Inflammatory macrophage (primary cell): ENCODE measurements at places on chromosomes 2 and 18.

- DNase-seq = no peak
Measured at GRCh38 chr18:31049189-31049588, 6.6 kb upstream of the DSC3 start.

DNA sequence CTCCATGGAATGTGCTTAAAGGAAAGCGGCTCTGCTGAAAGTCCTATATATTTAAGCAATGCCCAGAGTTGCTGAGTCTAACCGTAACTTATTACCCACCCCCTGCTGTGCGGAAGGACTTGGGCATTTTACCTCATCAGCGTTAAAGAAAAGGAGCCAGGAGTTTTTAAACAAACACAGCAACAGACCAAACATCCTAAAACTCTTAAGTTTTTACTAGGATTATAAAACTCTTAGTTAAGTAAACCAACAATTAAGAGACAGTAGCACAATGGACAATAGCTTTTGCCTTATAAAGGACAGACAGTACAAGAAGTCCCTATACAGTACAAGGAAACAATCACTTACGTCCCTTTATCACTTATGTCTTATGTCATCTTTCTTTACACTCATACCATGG lies 90.2 kb downstream of the ZNF521 start:
- DNase-seq = no peak

DNA sequence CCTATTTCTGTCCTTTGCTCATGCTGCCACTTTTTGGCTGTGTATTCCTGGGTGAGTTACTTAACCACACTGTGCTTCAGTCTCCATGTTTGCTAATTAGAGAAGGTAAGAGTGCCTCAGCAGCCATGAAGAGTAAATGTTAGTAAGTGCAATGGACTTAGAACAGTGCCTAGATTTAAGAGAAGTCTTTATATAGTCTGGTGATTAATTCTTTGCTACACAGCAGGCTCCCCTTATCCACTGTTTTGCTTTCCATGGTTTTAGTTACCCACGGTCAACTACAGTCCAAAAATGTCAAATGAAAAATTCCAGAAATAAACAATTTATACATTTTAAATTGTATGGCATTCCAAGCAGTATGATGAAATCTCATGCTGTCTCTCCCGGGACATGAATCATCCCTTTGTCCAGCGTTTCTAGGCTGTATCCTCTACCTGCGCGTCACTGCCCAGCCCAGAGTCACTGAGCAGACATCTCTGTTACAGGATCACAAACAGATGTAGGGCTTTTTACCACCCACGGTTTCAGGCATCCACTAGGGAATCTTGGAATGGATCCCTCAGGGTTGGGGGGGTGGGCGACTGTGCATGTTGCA lies 91.0 kb downstream of the CTIF start:
- no peak for DNase-seq

DNA sequence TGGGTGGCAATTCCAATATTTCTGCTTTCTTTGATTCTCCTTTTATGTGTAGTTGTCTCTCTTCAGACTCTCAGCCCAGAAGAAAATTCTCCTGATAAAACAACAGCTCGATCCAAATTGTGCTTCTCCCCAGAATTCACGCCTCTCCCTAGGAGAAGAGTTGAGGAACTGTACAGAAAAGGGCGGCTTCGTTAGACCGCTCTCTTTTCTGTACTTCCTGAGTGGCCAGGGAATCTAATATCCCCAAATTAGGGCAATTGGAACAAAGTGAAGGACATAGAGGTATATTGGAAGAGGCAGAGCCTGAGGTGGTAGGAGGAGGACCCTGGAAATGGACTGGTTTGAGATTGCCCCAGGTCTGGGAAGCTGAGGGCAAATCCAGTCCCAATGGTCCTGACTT lies 5.6 kb downstream of the ADCYAP1 start:
- no peak for DNase-seq

DNA sequence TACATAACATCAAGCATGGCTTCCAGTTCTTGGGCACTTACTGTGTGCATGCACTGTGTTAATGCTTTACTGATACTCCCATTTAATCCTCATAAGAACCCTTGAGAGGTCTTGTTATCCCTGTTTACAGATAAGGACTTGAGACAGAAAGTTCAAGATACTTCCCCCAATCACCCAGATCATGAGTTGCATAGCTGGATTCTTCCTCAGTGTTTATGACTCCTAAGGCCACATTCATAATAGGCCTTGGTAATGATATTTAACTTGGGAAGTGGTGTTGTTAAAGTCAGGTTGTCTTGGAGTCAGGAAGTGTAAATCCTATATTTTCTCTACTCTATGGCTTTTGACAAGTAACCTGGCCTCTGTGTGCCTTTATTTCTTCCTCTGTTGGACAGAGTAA lies 22.7 kb downstream of the NOSTRIN start:
- no peak for DNase-seq

GRCh38 chr2:45119855-45120254 lies 110.6 kb upstream of the SIX2 start:
- no peak for DNase-seq

DNA sequence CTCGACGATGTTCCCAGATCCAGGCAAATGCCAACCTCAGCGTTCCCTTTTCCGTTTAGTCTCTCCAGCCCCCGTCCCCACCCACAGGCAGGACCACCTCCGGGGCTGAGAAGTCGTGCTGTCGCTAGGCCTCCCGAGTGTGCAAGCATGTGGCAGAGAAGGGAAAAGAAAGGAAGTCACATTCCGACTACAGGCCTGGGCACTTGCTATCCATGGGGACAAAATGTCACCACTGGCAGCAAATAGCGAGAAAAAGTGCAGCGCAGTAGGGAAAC lies 420 bp downstream of the PIGN start:
- DNase-seq = no peak

- no peak for DNase-seq
Measured at GRCh38 chr2:168322325-168323007, 75.1 kb upstream of the STK39 start.

- no peak for DNase-seq
Measured at GRCh38 chr2:62586981-62587380, 81.0 kb upstream of the TMEM17 start.

DNA sequence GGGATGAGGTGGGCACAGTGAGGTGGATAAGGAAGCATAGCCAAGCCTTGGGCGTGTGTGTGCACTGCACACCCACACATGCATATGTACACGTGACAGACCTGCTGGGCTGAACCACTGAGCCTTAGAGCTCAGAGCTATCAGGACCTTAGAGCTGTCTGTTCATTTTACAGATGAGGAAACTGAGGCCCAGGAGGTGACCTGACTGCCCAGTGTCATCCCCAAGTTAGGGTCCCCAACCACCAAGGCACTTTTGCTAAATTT lies 8.2 kb upstream of the SNED1 start:
- DNase-seq = no peak

GRCh38 chr18:48955830-48956261 lies 5.1 kb upstream of the SMAD7 start:
- DNase-seq = no peak

- DNase-seq = no peak
Measured at GRCh38 chr2:50221106-50221505, 810.8 kb downstream of the NRXN1 start.
